ENCODE measurements at places on chromosomes 3 and 15.

- DNase-seq: no peak
Observed at GRCh38 chr15:89130201-89130600, 41.9 kb downstream of the ABHD2 start.

DNA sequence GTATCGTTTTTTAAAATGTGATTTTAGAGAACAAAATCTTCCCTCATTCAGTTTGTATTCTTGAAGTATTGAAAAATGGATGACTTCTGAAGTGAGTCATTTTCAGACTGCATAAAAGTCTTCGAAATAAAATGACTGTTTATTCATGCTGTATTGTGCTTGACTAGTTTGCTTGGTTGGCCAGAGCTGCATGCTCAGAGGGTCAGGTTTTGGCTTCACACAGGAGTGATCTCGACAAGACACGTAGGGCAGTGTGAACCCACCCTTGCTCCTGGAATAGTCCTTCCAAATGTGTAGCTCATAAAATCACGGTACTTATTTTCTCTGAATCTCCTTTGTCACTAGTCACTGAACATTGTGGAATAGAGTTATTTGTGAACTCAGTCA, 73.3 kb downstream of the FNDC3B start:
- no peak for DNase-seq

GRCh38 chr3:182668541-182668940, 124.8 kb upstream of the ATP11B start:
- no peak for DNase-seq

DNA sequence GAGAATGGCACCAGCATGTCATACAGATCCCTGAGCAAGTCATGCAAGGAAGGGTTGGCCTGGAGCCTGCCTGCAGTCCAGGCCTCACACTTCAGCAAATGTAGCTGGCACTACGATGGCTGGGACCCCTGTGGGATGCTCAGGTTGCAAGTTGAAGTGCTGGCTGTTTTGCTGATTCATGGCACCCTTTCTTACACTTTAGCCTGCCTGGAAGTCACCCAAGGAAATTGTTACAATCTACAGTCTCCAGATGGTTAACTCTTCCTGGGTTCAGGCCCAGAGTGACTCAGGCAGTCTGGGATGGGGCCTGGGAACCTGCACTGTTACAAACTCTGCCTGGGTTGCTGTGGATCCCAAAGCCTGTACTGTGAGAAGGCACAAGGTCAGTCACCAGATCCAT, 91.0 kb upstream of the SLC6A11 start:
- no peak for DNase-seq

DNA sequence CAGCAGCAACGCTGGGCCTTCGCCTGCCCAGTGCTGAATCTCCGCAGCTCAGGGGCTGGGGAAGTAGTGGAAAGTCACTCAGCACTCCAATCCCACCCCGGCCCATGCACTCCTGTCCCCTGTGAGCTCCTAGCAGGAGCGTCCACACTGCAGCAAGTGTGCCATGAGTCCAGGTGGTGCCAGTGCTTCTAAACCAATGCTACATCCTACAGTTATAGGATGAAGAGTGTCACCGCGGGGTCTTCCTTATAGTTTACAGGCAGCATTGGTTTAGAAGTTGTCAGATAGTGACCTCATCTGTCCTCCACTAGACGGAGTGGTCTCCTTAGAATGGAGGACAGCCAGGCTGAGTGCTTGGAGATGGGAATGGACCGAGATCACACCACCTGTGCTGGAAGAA, 221.4 kb downstream of the GABRB3 start:
- DNase-seq: no peak

DNA sequence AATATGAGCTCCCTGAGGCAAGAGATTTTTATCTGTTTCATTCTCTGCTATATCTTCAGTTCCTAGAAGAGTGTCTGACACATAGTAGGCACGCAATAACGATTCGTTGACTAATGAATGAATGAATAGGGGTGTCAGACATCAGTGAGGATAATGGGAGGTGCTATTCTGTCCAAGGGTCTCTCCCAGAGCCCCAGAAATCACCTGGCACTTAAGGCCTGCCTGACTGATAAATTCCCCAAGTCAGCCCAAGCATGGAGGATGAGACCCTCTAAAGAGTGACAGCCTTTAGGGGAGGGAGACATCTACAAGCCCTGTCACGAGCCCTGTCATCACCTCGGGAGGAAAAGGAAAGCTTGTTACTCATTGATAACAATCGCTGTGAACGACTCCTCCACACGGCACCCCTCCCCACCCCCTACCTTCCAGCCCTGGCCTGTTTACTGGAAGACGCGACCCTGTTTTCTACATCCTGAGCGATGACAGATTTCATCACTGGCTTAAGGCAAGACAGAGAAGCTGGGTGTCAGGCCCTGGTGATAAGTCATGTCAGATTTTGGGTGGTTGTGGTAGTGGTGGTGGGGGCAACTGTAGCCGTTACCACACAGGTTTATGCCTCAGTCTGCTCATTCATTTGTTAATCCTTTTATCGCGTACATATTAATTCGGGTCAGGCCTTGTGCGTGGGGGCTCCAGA, 23.1 kb downstream of the BHLHE40 start:
- DNase-seq: no peak

- no peak for DNase-seq
Observed at GRCh38 chr15:35728219-35728940, 182.4 kb upstream of the DPH6 start.

DNA sequence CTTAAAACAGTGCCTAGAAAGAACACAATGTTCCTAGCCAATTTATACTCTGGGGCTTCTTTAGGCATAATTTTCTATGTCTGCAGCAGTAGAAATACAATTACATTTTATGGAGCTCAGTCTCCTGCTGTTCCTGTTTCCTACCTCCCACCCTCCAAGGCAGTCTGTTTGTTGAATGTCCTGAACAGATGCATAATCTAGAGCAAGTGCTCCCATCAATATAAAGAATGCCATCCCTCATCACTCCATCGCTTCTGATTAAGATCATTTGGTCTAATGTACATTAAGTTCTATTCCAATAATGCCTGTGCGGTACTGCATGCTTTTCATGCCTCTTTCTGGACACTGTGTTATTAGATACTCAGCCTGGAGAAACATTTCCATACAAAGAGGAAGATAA, 869.8 kb upstream of the CFAP20DC start:
- no peak for DNase-seq

DNA sequence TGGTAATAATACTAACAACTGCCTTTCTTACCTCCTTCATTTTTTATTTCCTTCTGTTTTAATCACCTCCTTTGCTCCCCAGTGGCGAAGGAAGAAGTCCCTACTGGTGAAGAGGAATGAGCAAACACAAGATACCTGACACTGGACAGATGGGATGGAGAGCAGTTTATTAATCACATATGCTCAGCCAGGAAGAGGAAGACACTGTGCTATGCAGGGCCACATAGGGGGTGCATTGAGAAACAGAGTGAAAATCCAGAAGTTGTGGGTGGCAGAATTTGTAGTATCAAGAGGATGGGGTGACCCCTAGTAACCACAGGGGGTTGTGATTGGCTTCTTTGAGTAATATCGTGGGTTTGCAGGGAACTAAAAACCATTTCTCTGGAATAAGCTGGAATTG, 1041.9 kb downstream of the OTOL1 start:
- no peak for DNase-seq

- no peak for DNase-seq
Observed at GRCh38 chr3:187085021-187085666, 54.2 kb downstream of the RPL39L start.

DNA sequence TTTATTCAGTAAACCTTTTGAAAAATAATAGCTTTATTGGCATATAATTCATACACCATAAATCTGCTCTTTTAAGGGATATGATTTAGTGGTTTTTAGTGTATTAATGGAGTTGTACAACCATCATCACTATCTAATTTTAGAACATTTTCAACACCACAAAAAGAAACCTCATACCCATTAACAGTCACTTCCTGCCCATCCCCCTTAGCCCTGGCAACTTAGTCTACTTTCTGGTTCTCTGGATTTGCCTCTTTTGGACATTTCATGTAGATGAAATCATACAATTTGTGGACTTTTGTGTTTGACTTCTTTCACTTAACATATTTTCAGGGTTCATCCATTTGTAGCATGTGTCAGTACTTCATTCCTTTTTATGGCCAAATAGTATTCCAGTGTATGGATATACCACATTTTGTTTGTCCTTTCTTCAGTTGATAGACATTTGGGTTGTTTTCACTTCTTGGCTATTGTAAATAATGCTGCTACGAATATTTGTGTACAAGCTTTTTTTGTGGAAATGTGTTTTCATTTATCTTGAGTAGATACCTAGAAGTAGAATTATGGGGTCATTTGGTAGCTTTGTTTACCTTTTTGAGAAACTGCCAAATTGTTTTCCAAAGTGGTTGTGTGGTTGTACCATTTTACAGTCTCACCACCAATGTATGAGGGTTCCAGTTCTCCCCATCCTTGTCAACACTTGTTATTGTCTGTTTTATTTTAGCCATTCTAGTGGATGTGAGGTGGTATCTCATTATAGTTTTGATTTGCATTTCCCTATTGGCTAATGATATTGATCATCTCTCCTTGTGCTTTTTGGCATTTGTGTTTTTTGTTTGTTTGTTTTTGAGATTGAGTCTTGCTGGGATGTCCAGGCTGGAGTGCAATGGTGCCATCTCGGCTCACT, 45.8 kb downstream of the SMAD3 start:
- DNase-seq: no peak

GRCh38 chr3:31721676-31722075, 189.0 kb downstream of the STT3B start:
- DNase-seq: no peak

DNA sequence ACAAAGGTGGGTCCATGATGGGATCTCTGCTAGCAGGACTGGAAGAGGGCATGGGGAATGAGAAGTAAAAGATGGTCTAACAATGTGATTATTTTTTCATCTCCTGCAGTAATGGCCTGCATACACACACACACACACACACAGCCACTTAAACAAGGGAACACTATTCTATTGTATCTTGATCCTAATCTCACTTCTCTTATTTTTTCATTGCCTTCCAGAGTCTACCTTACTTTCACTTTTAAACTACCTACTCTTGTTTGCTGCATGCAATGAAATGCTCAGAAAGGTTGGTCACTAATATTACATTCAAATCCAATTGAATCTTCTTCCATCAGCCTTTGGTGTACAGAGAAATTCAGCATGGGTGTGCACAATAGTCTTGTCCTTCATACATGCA, 853.8 kb downstream of the IGSF11 start:
- DNase-seq: no peak

DNA sequence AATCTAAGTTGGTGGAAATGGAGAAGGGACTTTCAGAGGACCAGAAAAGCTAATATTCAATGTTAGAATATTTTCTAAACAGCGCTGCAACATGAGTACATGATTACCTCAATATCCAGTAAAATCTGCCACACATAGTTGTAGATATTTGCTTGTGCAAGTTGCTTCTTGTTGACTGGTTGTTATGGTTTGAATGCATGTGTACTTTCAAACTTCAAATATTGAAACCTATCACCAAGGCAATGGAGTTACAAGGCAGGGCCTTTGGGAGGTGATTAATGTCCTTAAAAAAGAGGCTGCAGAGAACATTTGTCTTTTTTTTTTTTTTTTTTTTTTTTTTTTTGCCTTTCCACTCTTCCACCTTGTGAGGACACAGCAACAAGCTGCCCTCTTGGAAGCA, 49.9 kb downstream of the TMCO5A start:
- no peak for DNase-seq

GRCh38 chr3:175869404-175869803, 1010.3 kb downstream of the NAALADL2 start:
- no peak for DNase-seq

DNA sequence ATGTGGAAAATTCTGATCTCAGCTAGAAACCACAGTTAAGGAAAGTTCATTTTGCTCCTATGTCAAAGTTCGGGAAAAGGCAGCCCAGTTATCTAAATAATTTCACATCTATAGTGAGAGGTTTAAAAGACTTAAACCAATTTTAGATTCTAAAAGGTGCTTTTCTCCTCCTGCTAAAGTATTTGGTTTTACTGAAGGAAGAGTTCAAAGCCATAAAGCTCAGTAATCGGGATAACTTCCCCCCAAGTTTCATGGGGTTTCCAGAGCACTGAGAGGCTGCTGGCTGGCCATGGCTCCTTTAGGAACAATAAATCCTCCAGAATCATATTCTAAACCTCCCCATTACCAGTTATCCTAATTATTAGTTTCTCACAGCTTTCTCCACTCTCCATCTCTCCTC, 38.2 kb downstream of the ZIC4 start:
- no peak for DNase-seq

- no peak for DNase-seq
Observed at GRCh38 chr3:180278583-180279188, 241.9 kb upstream of the PEX5L start.

GRCh38 chr3:111601810-111602209, 6.7 kb upstream of the ZBED2 start:
- DNase-seq: no peak

DNA sequence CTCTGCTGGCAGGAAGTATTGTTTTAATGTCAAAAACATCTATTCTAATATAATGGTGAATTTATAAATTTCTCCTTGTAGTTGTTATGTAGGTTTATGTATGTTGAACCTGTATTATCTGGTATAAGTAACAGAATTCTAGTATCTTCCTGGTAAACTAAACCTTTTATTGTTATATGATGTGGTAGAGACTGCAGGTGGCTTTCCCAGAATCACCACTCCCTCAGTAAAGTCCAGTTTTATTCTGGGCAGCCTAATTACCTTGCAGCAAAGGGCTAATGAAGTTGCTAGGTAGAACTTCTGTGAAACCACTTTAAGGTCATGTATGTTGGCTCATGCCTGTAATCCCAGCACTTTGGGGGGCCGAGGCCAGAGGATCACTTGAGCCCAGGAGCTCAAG, 15.6 kb downstream of the CSNK1G1 start:
- no peak for DNase-seq

- DNase-seq: no peak
Observed at GRCh38 chr15:93146601-93147000, 57.6 kb upstream of the RGMA start.

DNA sequence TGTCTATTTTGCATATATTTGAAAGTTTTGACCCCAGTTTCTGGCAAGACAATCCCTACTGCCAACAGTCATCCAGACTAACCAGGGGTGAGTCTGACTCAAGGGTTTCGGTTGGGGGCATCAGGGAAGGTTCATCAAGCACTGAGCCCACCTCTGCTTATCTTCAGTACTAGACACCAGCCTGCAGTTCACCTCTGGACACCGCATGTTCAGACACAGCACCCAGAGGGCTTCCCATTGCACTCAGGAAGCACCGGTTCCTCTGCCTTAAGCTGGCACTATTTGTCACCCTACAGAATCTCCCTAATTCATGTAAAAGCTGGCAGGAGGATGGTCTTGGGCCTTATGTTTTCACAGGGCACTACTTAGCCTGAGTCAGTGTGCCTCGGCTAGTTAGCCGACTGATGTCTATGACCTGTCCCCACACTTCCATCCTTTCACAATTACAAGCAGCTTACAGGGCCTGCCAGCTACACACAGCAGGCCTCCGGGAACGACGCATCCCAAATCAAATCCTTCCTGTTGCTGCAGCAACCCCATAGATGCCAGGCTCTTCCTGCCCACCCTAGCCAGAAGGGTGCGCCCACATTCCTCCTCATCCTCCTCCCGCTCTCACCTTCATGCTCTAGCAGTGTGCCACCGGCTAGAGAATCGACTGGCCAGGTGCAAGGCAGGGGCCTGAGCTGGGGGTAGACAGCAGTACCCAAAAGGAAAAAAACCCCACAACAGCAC, 52.5 kb downstream of the SH3BP5 start:
- DNase-seq: no peak

DNA sequence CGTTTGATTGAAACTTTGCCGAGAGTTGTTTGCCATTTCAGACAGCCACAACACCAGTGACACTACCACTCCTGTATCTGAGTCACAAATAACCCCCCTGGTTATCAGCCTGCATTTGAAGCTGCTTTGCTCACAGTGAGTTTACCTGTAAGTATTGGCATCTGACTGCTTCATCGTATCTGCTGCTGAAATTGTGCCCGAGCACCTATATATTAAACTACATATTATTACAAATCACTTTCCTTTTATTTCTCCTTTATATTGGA, 39.2 kb upstream of the SPSB4 start:
- DNase-seq: no peak
